ENCODE measurements at places on chromosomes 13 and 19.

- H3K36me3 ChIP-seq: peaks cover 23% of the 10 kb centered on the region
- no peaks in the 10 kb centered on the region for H3K27me3 ChIP-seq
- no peak overlapping the region for H3K4me3 ChIP-seq
- DNase-seq: no peak
- H3K27ac ChIP-seq: no peak overlapping the region
These were observed 57.7 kb downstream of the MLLT1 start for GRCh38 chr19:6221878-6222746.

DNA sequence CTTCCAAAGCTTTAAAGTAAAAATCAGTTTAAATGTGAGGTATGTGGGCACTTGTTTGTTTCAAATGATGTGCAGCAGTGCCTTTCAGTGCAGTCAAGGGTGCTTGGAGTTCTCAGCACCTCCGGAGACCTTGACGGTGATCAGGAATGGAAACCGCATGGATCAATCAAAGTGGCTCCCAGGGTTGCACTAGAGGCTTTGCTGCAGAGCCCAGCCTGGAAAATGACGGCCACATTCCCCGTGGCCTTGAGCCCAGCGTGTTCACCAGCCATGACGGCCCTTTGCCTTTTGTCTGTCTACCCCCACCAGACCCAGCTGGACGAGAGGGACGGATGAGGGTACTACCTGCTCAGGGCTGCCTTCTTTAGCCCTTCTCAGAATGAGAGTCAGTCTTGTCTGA lies 320.0 kb downstream of the TEX29 start:
- no peaks in the 10 kb centered on the region for H3K27me3 ChIP-seq
- no peaks in the 10 kb centered on the region for H3K4me1 ChIP-seq
- no peak for DNase-seq
- H3K27ac ChIP-seq: no peak overlapping the region

- DNase-seq: no peak
- no peaks in the 10 kb centered on the region for H3K27me3 ChIP-seq
- peak within 1 kb of the TSS; percentile 63 for H3K4me3 ChIP-seq
- no peaks in the 10 kb centered on the region for H3K36me3 ChIP-seq
These were observed at the start of gene WDR62 for GRCh38 chr19:36054733-36055686. Gene WDR62, plus strand, starts transcription at chr19:36054897. Its CDS starts 75 bp downstream, at chr19:36054972.

GRCh38 chr19:45141203-45141900 lies 19.4 kb downstream of the NKPD1 start:
- no peaks in the 10 kb centered on the region for H3K27me3 ChIP-seq
- H3K27ac ChIP-seq: no peak overlapping the region
- H3K4me1 ChIP-seq: no peaks in the 10 kb centered on the region

DNA sequence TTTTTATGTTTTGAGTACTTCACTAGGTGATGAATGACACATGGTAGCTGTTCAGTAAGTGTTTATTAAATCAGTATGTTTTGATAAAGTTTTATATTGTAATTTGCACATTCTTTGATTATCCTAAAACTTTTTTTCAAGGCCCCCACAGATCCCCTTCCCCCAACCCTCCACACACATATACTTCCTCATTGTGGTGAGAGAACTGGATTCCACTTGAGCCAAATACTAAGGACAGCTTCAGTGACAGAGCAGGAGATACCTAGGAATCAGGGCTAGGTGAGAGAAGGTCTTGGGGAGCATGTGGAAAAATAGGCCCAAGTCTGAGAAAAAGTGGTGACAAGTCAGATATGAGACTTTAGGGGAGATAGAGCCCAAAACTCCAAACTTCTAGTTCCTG lies 174.6 kb downstream of the TDRD3 start:
- no peak overlapping the region for H3K27ac ChIP-seq
- DNase-seq: no peak
- H3K4me1 ChIP-seq: no peaks in the 10 kb centered on the region
- H3K27me3 ChIP-seq: no peaks in the 10 kb centered on the region
- H3K4me3 ChIP-seq: no peak overlapping the region
- H3K36me3 ChIP-seq: no peaks in the 10 kb centered on the region

DNA sequence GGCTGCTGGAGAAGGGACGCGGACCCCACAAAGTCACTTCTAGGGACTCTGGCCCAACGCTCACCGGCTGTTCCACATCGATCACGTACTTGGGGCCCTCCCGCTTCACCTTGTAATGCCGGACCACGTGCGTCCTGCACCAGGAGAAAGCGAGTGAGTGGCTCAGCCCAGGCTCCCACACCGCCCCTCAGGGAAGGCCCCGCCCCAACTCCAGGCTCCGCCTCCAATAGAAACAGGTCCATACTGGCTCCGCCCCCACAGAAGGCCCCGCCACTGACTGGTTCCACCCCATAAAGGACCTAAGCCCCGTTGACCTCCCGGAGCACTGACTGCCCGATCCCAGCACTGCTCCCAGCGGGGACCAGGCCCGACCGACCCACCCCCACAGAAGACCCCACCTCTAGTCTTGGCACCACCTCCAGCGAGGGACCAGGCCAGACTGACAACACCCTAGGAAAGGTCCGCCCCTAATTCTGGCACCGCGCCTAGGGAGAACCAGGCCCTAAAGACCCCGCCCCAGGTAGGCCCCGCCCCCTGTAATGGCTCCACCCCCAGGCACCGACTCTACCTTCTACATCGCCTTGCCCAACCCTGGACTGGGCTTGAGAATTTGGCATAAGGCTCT lies 11.3 kb downstream of the STAP2 start:
- peak overlapping the region; percentile 39 for H3K27ac ChIP-seq
- H3K4me1 ChIP-seq: peaks cover 22% of the 10 kb centered on the region
- H3K36me3 ChIP-seq: no peaks in the 10 kb centered on the region
- DNase-seq: no peak

- no peaks in the 10 kb centered on the region for H3K4me1 ChIP-seq
- no peak overlapping the region for H3K27ac ChIP-seq
- H3K27me3 ChIP-seq: no peaks in the 10 kb centered on the region
These were observed 1872.7 kb downstream of the OLFM4 start for GRCh38 chr13:54901316-54901715.

- peaks cover 43% of the 10 kb centered on the region for H3K4me1 ChIP-seq
- peak within 1 kb of the TSS; percentile 89 for H3K4me3 ChIP-seq
- H3K27me3 ChIP-seq: no peaks in the 10 kb centered on the region
- no peak for DNase-seq
- no peaks in the 10 kb centered on the region for H3K36me3 ChIP-seq
These were observed at the start of gene TRAPPC6A for GRCh38 chr19:45177817-45178261. Gene TRAPPC6A, minus strand, starts transcription at chr19:45178237. Its CDS starts 19 bp downstream, at chr19:45178218.

DNA sequence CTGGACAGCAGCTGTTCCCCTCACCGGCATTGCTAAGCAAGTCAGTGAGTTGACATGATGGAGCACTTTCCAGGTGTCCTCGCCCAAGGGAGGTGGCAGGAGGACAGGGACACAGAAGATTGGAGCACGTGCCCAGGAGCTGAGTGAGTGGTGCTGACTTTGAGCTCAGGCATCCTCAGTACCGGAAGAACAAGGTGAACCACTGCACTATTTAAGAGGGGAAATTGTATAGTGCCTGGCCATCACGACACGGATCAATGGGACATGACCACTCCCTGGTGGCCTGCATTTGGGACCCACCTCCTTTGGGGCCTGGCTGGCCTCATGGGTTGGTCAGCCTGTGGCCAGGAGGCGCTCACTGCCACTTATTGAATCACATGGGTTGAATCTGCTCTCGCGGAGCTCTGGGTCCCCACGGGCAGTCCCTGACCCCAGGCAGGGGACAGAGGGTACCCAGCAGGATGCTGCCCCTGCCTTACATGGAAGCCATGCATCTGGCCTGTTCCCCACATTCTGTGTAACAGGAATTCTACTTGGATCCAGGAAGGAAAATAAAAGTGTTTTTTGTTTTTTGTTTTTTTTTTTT lies 206.9 kb upstream of the ZNF536 start:
- H3K4me1 ChIP-seq: no peaks in the 10 kb centered on the region
- no peaks in the 10 kb centered on the region for H3K36me3 ChIP-seq
- H3K4me3 ChIP-seq: no peak overlapping the region
- peak; percentile 85 for DNase-seq
- no peak overlapping the region for H3K27ac ChIP-seq

DNA sequence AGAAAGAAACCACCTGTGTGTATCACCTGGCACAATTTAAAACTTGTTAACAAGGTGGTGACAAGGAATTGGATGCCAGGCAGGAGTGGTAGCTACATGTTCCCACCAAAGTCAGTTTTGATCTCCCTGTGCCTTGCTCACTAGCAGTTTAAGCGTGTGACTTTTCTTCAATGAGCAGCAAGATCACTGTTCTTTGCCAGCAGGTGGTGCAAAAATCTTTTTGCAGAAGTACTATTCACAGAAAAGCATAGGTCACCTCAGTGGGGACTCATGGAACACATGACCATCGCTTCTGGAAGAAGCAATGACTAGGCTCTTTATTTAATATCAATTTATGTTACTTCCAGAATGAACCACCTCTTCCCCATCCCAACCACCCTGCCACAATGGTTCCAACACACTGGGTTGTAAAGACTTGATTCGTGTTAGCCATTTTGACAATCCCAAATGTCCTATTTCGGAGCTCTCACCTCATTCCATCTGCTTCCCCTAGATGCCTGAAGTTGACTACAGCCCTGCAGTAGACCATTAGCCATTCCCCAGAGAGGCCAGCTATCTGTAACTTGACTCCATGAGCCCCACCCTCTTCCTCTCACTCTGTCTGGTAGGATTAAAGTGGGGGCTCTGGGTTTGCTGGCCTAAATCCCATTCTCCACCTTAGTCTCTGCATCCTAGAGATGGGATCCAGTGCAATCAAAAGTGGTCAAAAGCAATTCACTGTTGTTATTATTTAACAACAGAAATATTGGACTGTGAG lies 59.1 kb upstream of the TNFRSF19 start:
- H3K4me3 ChIP-seq: no peak overlapping the region
- no peak overlapping the region for H3K27ac ChIP-seq
- H3K27me3 ChIP-seq: no peaks in the 10 kb centered on the region
